AML-193 (cell line): ENCODE measurements at places on chromosomes 11 and 22.

DNA sequence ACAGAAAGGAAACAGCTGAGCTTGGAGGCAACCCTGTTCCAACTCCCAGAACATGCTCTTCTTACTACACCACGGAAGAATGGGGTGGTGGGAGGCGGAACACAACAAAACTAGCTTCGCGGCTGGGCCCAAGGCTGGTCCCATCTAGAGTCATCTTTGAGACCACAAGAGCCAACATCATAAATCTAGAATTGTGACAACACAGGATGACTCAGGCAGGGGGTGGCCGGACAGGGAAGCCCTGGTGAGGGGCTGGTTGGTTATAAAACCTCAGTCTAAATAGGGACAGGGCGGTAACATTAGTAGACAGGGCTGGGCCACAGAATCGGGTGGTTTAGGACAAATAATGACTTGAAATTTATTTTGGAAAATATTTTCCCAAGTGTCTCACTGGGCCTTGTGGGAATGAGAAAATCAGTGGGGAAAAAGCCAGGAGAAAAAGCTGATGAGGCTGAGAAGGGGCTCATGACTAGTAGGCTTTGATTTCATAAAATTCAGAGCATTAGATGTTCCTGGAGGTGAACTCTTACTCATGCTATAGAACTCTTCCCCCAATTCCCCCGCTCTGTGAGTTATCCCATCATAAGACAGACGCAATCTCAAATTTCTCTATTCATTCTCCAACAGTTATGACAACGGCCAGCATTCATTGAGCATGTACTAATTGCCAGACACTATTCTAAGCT is 151.8 kb upstream of the TIMP3 start:
- DNase-seq, result no peak

- DNase-seq, result no peak
Measured at GRCh38 chr11:86717817-86718501, 45.5 kb upstream of the ME3 start.

- no peak for DNase-seq
Measured at GRCh38 chr11:2314525-2315394, 12.9 kb downstream of the TSPAN32 start.

DNA sequence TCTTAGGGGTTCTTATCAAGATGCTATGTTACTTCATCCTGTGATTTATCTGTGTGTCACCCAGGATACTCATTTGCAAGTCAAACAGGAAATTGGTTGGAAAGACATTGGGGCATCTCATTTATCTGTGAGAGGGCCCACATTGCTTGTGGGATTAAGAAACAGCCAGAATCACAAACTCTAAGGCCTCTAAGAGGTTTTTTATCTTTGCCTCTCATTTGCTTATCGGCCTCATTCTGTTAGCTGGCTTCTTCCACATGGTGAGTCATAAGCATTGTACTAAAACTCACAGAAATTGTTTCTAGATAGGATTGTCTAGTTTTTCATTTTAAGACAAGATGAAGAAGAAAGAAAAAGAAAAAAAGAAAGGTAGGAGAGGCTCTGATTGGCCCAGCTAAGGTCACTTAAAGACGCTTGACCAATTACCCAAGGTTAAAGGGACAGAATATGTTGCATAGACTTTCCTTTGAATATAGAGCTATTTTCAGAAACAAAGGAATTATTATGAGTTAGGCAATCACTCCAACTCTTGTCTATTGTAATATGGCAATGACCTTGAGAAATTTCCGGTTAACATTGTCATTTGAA is 121.9 kb downstream of the ARHGAP42 start:
- DNase-seq, result no peak
